ENCODE measurements at places on chromosomes 2 and 18.
A peak's percentile ranks its signal among the peaks of the same experiment; 100 is the strongest.

DNA sequence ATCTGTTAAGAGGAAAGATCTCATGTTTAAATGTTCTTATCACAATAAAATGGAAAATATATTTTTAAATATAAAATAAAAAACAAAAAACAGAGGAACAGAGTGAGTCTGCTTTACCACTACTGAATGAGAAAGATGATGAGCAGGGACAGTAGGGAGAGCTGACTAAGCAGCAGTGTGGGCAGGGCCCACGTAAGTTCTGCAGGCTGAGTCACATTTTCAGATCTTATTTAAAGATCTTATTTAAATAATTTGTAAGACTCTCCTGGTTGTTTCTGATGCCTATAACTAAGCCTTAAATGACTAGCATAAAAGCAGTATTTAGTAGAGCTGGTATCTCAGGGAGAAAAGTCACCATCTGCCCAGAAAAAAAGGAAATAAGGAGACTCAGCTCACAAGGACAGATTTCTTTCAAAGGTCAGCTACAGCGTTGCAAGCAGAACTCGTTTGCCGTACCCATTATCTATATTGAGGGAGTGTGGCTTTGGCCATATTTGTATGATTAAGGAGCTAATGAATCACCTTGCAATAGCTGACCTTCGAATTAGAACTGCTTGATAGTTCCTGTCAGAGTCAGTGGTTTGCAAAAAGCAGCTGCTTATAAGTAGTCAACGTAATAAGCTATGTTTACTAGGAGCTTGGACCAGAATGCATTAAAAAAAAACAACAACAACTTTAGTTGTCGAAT is 322.1 kb upstream of the CHAC2 start:
- H3K36me3 ChIP-seq = no peaks in the 10 kb centered on the region
- no peak overlapping the region for H3K4me3 ChIP-seq
- H3K4me1 ChIP-seq = no peaks in the 10 kb centered on the region
- H3K27ac ChIP-seq = no peak overlapping the region
- no peaks in the 10 kb centered on the region for H3K27me3 ChIP-seq
- no peak for DNase-seq

DNA sequence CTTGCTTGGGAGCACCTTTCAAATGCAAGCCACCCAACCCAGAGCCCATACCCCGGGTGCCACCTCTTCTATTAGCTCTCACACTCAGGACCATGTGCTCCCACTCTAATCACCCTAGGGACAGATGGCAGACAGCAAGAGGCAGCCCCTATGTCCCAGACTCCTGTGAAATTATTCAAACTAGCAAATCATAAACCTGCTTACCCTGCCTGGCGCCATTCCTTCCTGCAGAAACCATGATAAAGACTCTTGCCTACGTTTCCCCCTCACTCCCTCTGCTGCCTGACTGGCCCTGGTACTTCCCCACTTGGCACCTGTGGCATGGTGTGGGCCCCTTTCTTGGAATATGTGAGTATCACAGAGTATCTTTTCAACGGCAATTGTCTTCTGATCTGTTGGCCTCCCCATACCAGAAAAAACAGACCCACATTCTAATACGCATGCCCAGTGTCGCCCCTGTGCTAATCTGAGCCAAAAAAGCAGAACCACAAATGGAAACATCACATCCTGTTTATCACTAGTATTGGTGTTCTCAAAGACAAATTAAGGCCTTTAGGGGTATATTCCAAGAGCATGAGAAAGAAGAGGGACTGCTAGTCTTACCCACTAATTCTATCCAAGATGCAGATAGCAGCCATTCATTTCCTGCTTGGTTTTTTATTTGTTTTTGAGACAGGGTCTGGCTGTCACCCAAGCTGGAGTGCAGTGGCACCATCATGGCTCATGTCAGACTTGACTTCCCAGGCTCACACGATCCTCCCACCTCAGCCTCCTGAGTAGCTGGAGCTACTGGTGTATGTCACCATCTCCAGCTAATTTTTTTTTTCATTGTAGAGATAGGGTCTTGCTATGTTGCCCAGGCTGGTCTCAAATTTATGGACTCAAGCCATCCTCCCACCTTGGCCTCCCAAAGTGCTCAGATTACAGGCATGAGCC is 44.1 kb upstream of the TTC39C start:
- H3K4me3 ChIP-seq = no peak overlapping the region
- H3K36me3 ChIP-seq = no peaks in the 10 kb centered on the region
- H3K27ac ChIP-seq = peak overlapping the region; percentile 48
- no peaks in the 10 kb centered on the region for H3K27me3 ChIP-seq
- DNase-seq = peak; percentile 47

DNA sequence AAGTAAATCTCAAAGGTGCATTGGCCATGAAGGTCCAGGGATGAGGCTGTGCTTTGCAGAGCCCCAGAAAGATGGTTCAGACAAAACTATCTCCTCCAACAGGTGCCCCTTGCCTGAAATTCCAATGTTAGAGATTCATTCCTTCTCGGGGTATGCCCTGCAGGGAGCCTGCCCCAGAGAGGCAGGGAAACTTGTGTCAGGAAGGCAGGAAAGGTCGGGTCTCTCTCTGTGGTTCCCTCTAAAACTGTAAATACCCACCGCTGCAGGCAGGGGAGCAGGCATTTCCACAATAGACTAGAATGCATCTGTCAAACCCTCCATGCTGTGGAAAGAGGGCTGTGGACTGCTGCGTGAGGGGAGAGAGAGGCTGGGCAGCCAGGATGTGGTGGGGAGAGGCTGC is 207.8 kb upstream of the SMAD2 start:
- H3K27me3 ChIP-seq = peaks cover 46% of the 10 kb centered on the region
- peaks cover 5% of the 10 kb centered on the region for H3K4me1 ChIP-seq
- no peak overlapping the region for H3K27ac ChIP-seq
- H3K4me3 ChIP-seq = no peak overlapping the region
- H3K36me3 ChIP-seq = no peaks in the 10 kb centered on the region

- no peak overlapping the region for H3K4me3 ChIP-seq
- H3K4me1 ChIP-seq = no peaks in the 10 kb centered on the region
- no peak for DNase-seq
- no peaks in the 10 kb centered on the region for H3K27me3 ChIP-seq
- H3K36me3 ChIP-seq = no peaks in the 10 kb centered on the region
- H3K27ac ChIP-seq = no peak overlapping the region
Measured at GRCh38 chr18:7305416-7305815, 74.5 kb downstream of the LRRC30 start.

DNA sequence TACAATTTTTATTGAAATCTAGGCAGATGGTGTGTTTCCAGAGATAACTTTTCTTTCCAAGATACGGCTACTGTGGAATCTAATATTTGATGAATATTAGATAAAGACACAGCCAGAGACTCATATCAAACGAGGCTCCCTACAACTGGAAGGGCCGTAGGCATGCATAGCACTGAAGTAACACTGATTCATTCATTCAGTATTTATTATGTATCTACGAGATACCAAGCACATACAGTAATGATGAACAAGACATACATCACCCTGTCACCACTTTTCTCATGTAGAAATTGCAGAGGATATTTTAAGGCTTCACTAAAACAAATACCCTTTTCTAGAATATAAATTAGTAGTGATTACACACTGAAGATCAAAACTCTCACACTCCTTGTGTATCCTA is 74.5 kb downstream of the KCTD18 start:
- no peaks in the 10 kb centered on the region for H3K27me3 ChIP-seq
- H3K27ac ChIP-seq = no peak overlapping the region
- H3K4me1 ChIP-seq = no peaks in the 10 kb centered on the region
- H3K4me3 ChIP-seq = no peak overlapping the region

GRCh38 chr18:79372461-79372860 is 23.3 kb upstream of the NFATC1 start:
- DNase-seq = no peak
- peaks cover 17% of the 10 kb centered on the region for H3K36me3 ChIP-seq
- H3K27ac ChIP-seq = no peak overlapping the region
- H3K4me1 ChIP-seq = peaks cover 24% of the 10 kb centered on the region

- DNase-seq = no peak
- no peak overlapping the region for H3K27ac ChIP-seq
- no peak overlapping the region for H3K4me3 ChIP-seq
- H3K27me3 ChIP-seq = no peaks in the 10 kb centered on the region
- no peaks in the 10 kb centered on the region for H3K36me3 ChIP-seq
- H3K4me1 ChIP-seq = no peaks in the 10 kb centered on the region
Measured at GRCh38 chr2:129067953-129068352, 749.3 kb upstream of the HS6ST1 start.

GRCh38 chr2:163774862-163775261 is 39.1 kb upstream of the FIGN start:
- H3K27ac ChIP-seq = no peak overlapping the region
- H3K4me3 ChIP-seq = no peak overlapping the region
- no peaks in the 10 kb centered on the region for H3K4me1 ChIP-seq

- no peak overlapping the region for H3K4me3 ChIP-seq
- H3K4me1 ChIP-seq = no peaks in the 10 kb centered on the region
- no peaks in the 10 kb centered on the region for H3K36me3 ChIP-seq
- H3K27me3 ChIP-seq = no peaks in the 10 kb centered on the region
- H3K27ac ChIP-seq = no peak overlapping the region
- no peak for DNase-seq
Measured at GRCh38 chr18:7743256-7743655, 176.1 kb downstream of the PTPRM start.

GRCh38 chr18:58529714-58530354 is 99.1 kb downstream of the ALPK2 start:
- no peak overlapping the region for H3K27ac ChIP-seq
- DNase-seq = peak; percentile 59
- H3K4me1 ChIP-seq = peaks cover 4% of the 10 kb centered on the region
- H3K27me3 ChIP-seq = no peaks in the 10 kb centered on the region

GRCh38 chr18:3153107-3153704 is 66.6 kb downstream of the MYOM1 start:
- no peaks in the 10 kb centered on the region for H3K27me3 ChIP-seq
- DNase-seq = peak; percentile 13
- H3K4me3 ChIP-seq = no peak overlapping the region
- no peak overlapping the region for H3K27ac ChIP-seq

DNA sequence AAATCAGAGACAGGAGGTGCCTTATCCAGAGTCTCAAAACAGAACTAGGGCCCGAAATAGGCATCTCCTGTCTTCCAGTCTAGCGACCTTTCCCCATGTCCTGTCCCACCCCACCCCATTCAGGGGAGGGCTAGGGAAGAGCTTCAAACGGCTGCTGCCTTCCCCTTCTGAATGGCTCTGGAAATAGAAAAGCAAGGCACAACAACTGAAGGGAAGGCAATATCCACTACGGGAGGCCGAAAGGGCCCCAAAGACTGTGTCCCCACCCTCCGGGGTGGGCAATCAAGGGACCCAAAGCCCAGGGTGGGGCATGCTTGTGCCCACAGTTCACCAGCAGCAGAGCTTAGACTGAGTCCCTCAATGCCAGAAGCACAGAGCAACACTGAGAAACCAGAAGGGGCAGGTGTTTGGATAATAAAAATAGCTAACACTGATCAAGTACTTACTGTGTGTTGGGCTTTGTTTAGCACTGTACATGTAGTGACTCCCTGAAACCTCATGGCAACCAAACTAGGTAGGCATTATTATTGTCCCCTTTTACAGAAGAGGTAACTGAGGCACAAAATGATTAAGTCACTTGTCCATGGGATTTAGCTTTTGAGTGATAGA is 38.5 kb downstream of the CYRIA start:
- DNase-seq = no peak
- H3K27me3 ChIP-seq = no peaks in the 10 kb centered on the region

DNA sequence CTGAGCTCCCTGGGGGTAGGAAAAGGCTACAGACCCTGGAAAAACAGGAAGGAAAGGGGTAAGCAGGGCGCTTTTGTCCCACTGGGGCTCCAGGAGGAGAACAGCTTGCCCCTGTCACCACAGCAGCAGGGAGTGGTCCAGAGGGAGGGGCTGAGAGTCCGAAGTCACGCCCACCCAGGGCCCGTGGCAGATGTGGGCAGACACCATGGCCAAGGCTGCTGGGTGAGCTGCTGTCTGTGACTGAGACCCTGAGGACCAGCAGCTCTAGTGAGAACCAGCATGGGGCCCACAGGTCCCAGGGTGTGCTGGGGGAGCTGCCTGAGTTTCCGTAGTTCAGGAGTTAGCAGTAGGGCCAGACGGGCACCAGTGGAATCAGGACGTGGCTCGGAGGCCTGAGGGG is 162.0 kb downstream of the SPP2 start:
- H3K27me3 ChIP-seq = no peaks in the 10 kb centered on the region
- H3K4me3 ChIP-seq = no peak overlapping the region
- no peak for DNase-seq
- H3K27ac ChIP-seq = no peak overlapping the region
- H3K4me1 ChIP-seq = peaks cover 19% of the 10 kb centered on the region
- no peaks in the 10 kb centered on the region for H3K36me3 ChIP-seq

- H3K4me1 ChIP-seq = no peaks in the 10 kb centered on the region
- H3K36me3 ChIP-seq = no peaks in the 10 kb centered on the region
- no peak overlapping the region for H3K4me3 ChIP-seq
- no peak for DNase-seq
Measured at GRCh38 chr2:121004950-121005349, 269.3 kb downstream of the GLI2 start.

- no peaks in the 10 kb centered on the region for H3K27me3 ChIP-seq
- H3K27ac ChIP-seq = no peak overlapping the region
- H3K4me3 ChIP-seq = no peak overlapping the region
- no peaks in the 10 kb centered on the region for H3K36me3 ChIP-seq
- no peaks in the 10 kb centered on the region for H3K4me1 ChIP-seq
Measured at GRCh38 chr2:191264647-191265081, 19.5 kb downstream of the MYO1B start.

DNA sequence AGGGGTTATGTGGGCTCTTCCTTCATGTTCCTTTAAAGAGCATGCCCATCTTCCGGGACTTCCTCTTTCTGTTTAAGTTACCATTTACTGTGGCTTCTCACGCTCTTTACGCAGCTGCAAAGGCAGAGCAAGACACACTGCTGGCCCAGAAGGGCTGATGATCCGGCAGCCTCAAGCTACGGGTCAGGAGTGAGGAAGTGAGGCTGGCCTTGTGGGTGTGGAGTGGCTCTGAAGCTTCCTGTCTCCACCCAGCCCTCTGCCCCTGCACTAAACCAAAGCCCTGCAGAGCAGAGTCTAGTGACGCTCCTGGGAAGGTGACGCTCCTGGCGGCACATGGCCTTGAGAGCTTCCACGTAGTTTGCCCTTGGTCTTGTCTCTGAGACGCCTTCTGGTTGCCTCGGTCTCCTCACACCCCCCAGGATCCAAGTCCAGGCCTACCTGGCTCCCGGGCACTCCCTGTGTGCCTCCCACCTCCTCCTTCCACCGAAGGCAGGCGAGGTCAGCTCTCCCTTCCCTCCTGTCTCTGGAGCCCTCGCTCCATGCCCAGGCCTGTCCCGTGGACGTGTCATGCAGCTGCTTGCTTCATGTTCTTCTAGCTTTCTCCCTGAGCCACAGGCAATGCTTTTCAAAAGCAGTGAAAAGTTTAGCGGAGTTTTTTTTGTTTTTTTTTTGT is 50.3 kb downstream of the ARL4C start:
- DNase-seq = peak; percentile 95
- H3K27ac ChIP-seq = peak overlapping the region; percentile 85
- H3K27me3 ChIP-seq = no peaks in the 10 kb centered on the region
- peak overlapping the region; percentile 18 for H3K4me3 ChIP-seq
- peaks cover 74% of the 10 kb centered on the region for H3K4me1 ChIP-seq
- H3K36me3 ChIP-seq = peaks cover 14% of the 10 kb centered on the region

DNA sequence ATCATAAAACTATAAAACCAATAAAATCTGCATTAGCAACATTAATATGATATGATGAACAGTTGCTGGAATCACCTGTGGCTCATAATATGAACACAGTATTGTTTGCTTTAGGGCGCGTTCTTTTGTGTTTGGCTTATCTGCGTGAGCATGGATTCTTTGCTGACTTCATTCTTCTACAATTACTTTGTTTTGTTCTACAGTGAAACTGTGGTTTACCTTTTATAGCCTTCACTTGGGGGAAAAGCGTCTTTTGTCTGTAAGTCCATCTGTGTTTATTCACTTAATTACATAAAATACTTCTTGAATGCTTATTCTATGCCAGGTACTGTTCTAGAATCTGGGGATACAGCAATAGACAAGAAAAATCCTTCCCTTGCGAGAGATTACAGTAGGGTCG is 74.0 kb upstream of the SEC11C start:
- H3K27ac ChIP-seq = no peak overlapping the region
- peaks cover 3% of the 10 kb centered on the region for H3K4me1 ChIP-seq
- H3K4me3 ChIP-seq = no peak overlapping the region
- H3K36me3 ChIP-seq = no peaks in the 10 kb centered on the region
- H3K27me3 ChIP-seq = peaks cover 13% of the 10 kb centered on the region

All from CD4-positive, alpha-beta T cell (primary cell).